CD4-positive, alpha-beta memory T cell (primary cell): ENCODE measurements at places on chromosomes 6 and 20. TPM values are rescaled to one million over a fixed set of nuclear protein-coding genes. Genes with fewer than 3 reads are reported as not detected.

Gene FOXA2
- not detected for total RNA-seq

DNA sequence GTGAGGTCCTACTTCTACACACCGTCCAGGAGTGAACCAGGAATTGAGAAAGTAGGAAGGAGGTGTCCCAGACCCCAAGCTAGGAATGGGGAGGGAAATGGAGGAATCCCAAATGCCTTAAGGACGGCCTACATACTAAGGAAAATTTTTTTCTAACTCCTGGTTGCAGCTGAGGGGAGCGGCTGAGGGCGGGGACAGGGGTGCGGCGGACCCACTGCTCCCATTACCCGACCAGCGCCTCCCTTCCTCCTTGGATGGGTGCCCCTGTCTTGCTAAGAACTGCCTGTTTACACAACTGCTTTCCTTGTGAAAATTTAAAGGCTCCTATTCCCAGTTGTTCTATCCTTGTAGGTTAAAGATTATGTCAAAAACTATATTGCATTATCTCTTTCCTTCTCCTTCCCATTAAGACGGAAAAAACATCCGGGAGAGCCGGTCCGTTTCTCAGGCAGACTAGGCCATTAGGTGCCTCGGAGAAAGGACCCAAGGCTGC is 699 bp upstream of the HSPA1B start:
- peak overlapping the region; percentile 90 for H3K4me3 ChIP-seq
- no peak for DNase-seq
- no peaks in the 10 kb centered on the region for H3K27me3 ChIP-seq
- peak overlapping the region; percentile 83 for H3K27ac ChIP-seq
- H3K36me3 ChIP-seq, result no peaks in the 10 kb centered on the region

Gene ADGRF4
- not detected for total RNA-seq

Gene PRSS16
- 2.5 TPM for total RNA-seq

Gene SLC2A10
- not detected for total RNA-seq

DNA sequence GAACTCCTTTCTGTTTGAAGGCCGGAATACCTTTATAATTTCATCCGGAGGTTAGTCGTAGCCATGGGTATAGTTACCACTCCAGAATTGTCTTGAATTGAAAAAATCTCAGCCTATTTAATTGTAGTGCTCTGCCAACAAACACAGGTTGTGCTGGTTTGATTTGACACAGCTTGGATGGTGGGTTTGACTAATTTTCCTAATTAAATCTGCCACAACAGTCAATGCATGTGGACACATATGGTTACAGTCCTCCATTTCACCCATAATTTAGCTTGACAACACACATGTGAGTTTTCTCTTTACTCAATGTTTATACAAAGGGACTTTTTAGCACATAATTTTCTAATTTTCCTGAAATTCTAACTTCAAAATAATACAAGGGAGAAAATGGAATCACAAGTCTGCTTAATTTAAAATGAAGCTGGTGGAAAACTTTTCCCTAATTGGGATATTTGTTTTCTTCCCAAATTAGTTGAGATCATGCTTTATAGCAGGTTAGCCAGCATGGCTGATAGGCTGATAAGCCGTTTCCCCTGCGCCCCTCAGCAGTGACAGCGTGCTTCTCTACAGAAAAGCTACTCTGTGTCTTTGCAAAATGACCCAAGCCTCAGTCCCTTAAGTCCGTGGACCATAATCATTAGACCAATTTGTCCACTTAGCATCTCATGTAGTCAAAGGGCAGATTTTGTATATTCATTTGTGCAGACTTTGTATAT is 463.5 kb upstream of the FLRT3 start:
- no peaks in the 10 kb centered on the region for H3K4me1 ChIP-seq
- no peak for DNase-seq
- no peaks in the 10 kb centered on the region for H3K27me3 ChIP-seq

GRCh38 chr6:17423026-17423425 is 29.6 kb downstream of the CAP2 start:
- H3K27ac ChIP-seq, result no peak overlapping the region
- no peaks in the 10 kb centered on the region for H3K4me1 ChIP-seq
- H3K4me3 ChIP-seq, result no peak overlapping the region
- H3K27me3 ChIP-seq, result no peaks in the 10 kb centered on the region
- no peak for DNase-seq
- no peaks in the 10 kb centered on the region for H3K36me3 ChIP-seq

GRCh38 chr6:77286541-77286940 is 176.8 kb downstream of the HTR1B start:
- H3K4me3 ChIP-seq, result no peak overlapping the region
- H3K27me3 ChIP-seq, result no peaks in the 10 kb centered on the region
- no peaks in the 10 kb centered on the region for H3K4me1 ChIP-seq
- H3K36me3 ChIP-seq, result no peaks in the 10 kb centered on the region
- DNase-seq, result no peak

DNA sequence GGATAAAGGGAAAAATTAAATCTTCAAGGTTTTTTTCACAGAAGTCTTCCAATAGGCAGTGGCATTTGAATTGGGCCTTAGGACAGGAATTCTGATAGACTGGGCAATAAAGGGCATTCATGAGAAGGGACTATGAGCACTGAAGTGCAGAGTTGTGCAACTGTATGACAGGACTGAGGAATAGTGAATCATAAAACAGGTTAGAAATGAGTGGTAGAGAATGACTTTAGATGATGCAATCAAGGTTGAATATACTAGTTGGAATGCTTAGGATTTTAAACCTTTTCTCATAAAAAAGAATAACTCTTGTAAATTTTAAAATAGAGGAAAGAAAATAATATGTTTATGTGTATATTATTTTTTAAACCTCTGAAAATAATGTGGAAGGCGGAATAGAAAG is 944.7 kb downstream of the PHF3 start:
- no peak overlapping the region for H3K4me3 ChIP-seq
- no peak overlapping the region for H3K27ac ChIP-seq
- H3K36me3 ChIP-seq, result no peaks in the 10 kb centered on the region
- H3K4me1 ChIP-seq, result no peaks in the 10 kb centered on the region
- DNase-seq, result no peak
- H3K27me3 ChIP-seq, result no peaks in the 10 kb centered on the region

DNA sequence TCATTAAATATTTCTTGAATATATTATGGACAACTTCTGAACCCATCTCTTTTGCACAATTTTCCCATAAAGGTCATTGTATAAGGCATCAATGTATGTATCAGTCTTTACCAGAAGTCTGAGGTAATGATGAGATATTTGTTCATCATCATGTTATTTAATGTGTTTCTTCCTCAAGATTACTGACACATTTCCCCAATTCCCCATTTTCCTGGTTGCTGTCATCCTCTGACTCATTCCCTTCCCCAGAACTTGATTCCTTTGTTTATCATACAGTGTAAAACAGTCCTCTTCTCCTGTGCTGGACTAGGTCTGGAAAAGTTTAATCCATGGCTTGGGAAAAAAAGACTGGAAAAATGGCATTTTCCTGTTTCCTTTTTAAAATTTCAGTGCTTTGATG is 107.9 kb upstream of the FLRT3 start:
- H3K4me1 ChIP-seq, result no peaks in the 10 kb centered on the region
- no peaks in the 10 kb centered on the region for H3K27me3 ChIP-seq
- no peak overlapping the region for H3K27ac ChIP-seq
- H3K36me3 ChIP-seq, result no peaks in the 10 kb centered on the region
- no peak for DNase-seq

- H3K4me1 ChIP-seq, result no peaks in the 10 kb centered on the region
- no peaks in the 10 kb centered on the region for H3K36me3 ChIP-seq
- DNase-seq, result no peak
- H3K27me3 ChIP-seq, result no peaks in the 10 kb centered on the region
- H3K27ac ChIP-seq, result no peak overlapping the region
- H3K4me3 ChIP-seq, result no peak overlapping the region
Measured at GRCh38 chr6:48084201-48084600, 26.8 kb downstream of the PTCHD4 start.

- H3K36me3 ChIP-seq, result no peaks in the 10 kb centered on the region
- no peaks in the 10 kb centered on the region for H3K27me3 ChIP-seq
- no peaks in the 10 kb centered on the region for H3K4me1 ChIP-seq
Measured at GRCh38 chr6:113551168-113551567, 306.0 kb upstream of the MARCKS start.

DNA sequence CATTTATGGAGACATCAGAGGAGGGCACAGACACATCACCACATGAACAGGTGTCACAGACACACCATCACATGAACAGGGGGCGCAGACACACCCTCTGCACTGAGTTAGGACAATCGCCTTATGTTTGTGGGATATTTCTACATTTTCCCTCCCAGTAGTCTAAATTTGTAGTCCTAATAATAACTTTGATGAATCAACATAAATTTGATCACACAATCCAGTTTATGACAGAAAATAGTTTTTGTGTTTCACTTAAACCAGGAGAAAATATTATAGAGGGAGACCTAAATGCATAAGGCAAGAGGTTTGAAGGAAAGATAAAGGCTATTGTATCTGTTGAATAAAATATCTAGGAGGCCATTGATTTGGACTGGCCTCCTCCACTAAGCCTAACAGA is 195.7 kb downstream of the GPX5 start:
- no peaks in the 10 kb centered on the region for H3K27me3 ChIP-seq
- no peak overlapping the region for H3K27ac ChIP-seq
- no peak overlapping the region for H3K4me3 ChIP-seq
- H3K4me1 ChIP-seq, result no peaks in the 10 kb centered on the region
- no peaks in the 10 kb centered on the region for H3K36me3 ChIP-seq

- H3K36me3 ChIP-seq, result no peaks in the 10 kb centered on the region
- no peak for DNase-seq
- H3K27me3 ChIP-seq, result no peaks in the 10 kb centered on the region
Measured at GRCh38 chr20:2903686-2904085, 30.4 kb downstream of the PTPRA start.

- H3K36me3 ChIP-seq, result no peaks in the 10 kb centered on the region
- no peak overlapping the region for H3K4me3 ChIP-seq
- H3K27me3 ChIP-seq, result no peaks in the 10 kb centered on the region
- DNase-seq, result no peak
Measured at GRCh38 chr6:75802366-75802765, 53.3 kb downstream of the MYO6 start.

GRCh38 chr20:38498909-38499308 is 26.3 kb downstream of the RALGAPB start:
- no peak for DNase-seq
- H3K4me1 ChIP-seq, result no peaks in the 10 kb centered on the region
- H3K27me3 ChIP-seq, result no peaks in the 10 kb centered on the region
- no peak overlapping the region for H3K27ac ChIP-seq

Gene GLP1R
- total RNA-seq, result not detected

Gene TMC2
- not detected for total RNA-seq

Gene CTCFL
- not detected for total RNA-seq

DNA sequence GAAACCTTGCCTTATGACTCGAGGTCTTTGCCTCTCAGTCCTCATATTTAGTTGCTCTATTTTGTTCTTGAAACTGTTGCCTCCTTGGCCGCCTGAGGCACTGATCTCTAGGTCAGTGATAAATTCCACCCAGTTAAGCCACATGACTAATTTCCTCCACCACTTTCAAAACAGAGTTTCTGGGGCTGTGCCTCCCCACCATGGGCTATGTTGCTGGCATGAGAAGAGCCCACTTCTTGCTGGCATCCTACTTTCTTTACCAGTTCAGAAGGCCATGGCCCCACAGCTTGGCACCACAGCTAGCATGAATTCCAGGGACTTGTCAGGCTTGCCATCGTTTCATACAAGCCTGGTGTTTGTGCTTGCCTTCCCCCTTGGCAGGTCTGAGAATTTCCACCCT is 361.4 kb upstream of the JAG1 start:
- no peak for DNase-seq
- no peak overlapping the region for H3K4me3 ChIP-seq
- no peaks in the 10 kb centered on the region for H3K4me1 ChIP-seq
- no peak overlapping the region for H3K27ac ChIP-seq

Gene PRR18
- not detected for total RNA-seq
